A549 (cell line): ENCODE measurements at places on chromosomes 11 and 22.

- no peak for DNase-seq
These were observed 529 bp upstream of the SULT4A1 start for GRCh38 chr22:43862882-43863202.

GRCh38 chr22:22009661-22010060 is 27.1 kb upstream of the TOP3B start:
- DNase-seq = no peak

DNA sequence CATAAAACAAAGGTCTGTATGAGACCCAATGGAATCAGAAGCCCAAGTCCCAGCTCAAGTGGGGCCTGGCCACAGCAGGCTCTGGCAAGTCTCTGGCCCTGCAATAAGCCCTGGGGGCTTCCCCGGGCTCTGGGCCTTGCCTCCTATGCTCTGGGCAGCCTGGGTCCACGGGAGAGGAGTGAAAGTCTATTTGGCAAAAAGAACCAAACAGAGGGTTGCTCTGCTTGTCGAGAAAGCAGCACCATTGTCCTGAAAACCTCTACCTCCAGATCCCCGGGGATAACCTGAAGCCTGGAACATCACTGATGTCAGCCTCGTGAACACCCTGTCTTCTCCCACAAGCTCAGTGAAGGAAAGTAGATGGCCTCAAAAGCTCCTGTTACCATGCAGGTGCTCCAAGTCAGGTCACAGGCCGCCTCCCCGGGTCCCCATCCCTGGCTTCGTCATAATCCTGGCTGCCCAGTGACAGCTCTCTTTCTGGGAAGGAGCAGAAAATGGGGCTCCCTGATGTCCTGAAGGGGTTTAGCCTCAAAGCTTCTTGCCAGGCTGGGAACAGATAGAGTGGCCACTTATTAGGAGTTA is 46.1 kb upstream of the ETS1 start:
- DNase-seq = no peak

DNA sequence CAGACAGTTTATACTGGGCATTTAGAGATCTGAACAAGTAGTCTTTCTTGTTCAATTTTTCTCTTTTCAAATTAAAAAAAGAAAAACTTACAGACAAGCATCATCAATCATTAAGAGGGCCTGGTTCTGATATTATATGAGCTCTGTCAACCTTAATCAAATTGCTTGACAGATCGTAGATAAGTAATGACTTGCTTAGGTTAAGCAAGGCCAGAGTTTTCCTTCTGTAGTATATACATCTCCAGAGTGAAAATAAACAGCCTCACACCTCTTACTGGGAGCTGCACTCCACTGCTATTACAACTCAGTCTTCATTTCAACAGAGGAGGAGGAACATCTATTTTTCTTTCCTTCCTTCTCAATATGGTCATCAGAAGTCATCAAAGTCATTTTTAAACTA is 13.5 kb downstream of the CDON start:
- DNase-seq = no peak

GRCh38 chr11:112537846-112538330 is 277.2 kb upstream of the PLET1 start:
- DNase-seq = no peak

GRCh38 chr11:90391756-90392155 is 168.9 kb upstream of the CHORDC1 start:
- no peak for DNase-seq

DNA sequence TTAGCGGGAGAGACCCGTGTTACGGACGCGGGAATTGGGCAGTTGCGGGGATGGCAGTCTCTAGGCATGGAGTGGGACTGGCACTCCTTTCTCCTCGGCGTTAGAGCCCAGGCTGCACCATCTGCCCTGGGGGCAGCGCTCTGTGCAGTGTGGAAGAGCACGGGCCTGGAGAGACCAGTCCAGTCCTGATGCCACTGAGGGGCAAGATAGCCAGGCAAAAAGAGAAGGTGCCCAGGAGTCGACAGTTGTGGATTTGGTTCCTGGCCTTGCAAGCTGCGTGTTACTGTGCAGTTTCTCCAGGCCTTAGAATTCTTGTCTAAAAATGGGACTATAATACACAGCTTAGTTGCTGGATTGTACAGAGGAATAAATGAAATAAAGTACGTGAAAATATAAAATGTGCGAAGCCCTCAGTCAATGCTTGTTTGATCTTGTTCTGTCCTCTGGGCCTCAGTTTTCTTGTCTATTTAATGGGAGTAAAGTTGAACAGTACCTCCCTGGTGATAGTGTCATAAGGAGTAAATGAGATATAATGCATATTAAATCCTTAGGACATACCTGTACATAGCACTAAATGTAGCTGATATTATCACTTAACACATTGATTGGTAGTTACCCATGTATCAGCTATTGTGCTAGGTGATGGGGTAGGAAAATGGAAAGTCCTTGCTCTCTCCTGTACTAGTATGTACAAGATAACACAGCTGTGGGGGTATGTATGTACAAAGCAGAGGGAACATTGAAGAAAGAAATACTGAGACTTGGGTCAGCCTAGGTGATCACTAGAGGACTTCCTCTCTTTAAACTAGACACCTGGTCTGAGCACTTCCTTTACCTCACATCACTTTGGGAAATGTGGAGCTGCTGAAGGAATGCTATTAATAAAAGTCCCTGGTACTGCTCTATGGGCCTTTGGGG is 1.2 kb downstream of the ATXN10 start:
- no peak for DNase-seq

DNA sequence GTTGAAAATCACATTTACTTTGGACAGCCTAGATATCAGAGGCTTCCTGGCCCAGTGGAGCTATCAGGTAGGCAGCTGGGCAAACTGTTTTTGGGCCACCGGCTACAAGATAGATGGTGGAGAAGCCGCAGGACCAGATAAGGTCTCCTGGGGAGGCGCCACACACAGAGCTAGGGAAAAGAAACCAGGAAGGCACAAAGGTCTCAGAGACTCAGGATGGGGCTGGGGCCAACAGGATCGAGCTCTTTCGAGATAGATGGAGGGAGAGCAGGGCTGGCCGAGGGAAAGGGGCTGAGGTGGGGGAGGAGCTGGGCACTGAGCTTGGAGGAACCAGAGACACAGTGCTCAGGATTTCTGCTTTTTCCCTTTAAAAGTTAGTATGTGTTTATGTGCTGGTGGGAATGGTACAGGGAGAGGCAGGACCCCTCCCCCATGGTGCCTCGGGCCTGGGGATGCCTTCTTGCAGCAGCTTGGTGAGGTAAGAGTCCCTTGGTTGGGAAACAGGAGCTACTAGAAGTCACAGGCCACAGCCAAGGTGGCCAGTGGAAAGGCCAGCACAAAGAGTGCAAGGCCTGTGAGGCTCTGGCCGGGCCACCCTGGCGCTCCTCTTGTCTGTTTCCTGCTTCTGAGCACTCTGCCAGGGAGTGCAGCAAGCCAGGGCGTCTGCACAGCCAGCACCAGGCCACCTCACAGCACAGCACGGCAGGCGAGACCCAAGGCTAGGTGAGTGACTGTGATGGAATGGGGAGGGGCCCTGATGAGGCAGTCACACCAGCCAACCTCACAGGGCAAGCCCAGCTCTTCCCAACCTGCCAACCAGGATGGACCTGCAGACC is 11.5 kb upstream of the NAP1L4 start:
- DNase-seq = no peak

DNA sequence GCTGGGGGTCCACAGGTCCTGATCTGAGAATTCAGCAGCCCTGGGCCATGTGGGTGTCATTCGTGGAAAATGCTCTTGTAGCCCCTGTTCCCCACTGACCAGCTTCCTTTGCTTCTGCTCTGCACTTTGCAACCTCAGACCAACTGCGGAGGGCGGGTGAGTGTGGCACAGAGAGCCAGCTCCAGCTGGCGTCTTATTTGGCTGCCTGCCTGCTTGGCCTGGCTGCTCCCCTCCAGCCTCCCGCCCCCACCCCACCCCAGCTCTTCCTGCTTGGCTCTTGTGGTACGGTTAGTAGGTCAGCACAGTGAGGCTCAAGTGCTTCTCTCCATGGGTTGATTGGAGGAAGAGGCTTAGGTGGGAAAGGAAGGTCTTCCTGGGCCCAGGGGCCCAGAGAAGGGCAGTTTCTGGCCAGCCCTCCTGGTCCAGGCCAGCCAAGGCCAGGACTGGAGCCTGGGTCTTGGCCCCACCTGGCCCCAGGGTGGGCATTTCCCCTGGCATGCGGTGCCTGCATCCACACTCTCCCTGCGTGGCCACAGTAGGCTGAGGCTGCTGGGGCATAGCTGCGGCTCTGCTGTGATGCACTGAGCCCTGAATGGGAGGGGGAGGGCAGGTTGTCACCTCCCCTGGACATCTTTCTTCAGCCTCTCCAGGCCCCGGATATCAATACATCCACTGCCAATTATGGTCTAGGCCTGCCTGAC is 26.5 kb downstream of the MYO7A start:
- DNase-seq = no peak

DNA sequence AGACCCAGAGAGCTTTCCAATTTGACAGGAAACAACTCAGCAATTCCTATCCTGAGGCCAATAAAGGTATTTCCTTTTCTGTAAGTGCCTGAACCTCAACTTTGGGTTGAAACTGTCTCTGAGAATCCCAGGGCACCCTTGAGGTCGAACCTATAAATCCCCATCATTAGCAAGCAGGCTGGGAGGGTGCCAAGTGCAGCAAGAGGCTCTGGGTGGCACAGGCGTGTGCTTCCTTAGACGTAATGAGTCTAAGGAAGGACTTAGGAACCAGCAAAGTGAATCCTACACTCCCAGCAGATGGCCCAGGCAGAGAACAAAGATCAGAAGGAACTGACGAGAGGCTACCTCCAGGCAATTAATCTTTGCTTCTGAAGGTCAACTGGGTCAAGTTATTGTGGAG is 234.3 kb upstream of the NARS2 start:
- no peak for DNase-seq

GRCh38 chr11:131855320-131855719 is 484.9 kb downstream of the NTM start:
- no peak for DNase-seq

DNA sequence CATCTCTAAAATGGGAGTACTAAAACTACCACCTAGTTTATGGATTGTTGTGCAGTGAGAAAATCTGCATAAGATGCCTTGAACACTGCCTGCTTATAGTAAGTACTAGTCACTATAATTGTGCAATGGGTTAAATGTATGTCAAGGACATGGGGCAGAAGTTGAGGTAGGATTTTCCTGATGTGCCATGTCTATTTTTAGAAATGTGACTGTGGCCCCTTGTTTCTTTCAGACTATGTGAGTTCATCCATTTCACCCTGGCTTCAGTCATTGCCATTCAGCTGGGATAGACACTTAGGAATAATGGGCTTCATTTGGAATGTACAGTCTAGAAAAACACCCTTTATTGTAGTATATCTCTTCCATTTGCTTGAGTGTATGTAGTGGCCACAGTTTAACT is 51.4 kb downstream of the BDNF start:
- DNase-seq = no peak

- peak; percentile 31 for DNase-seq
These were observed 165.6 kb downstream of the SHANK2 start for GRCh38 chr11:71086687-71087258.

GRCh38 chr22:49025791-49026493 is 801.7 kb downstream of the BRD1 start:
- no peak for DNase-seq

DNA sequence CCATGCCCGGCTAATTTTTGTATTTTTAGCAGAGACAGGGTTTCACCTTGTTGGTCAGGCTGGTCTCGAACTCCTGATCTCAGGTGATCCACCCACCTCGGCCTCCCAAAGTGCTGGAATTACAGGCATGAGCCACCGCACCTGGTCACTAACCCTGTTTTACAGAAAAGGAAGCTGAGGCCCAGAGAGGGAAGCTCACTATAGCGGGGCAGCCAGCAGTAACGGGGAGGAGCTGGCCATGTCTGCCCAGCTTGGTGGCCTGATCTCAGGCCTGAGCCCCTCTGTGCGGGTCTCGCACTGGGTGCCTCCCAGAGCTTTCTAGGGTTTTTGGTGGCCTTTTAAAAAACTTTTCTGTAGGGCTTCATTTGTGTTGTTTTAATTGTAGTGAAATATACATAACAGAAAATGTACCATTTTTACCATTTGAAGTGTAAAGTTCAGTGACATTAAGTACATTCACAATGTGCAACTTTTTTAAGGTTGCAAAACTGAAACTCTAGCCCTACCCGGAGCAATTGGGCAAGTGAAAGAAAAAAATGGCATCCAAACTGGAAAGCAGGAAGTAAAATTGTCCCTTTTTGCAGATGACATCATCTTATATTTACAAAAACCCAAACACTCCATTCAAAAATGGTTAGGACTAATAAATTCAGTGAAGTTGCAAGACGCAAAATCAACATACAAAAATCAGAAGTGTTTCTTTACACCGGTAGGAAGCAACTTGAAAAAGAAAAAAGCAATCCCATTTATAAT is 14.5 kb upstream of the CYTH4 start:
- no peak for DNase-seq

DNA sequence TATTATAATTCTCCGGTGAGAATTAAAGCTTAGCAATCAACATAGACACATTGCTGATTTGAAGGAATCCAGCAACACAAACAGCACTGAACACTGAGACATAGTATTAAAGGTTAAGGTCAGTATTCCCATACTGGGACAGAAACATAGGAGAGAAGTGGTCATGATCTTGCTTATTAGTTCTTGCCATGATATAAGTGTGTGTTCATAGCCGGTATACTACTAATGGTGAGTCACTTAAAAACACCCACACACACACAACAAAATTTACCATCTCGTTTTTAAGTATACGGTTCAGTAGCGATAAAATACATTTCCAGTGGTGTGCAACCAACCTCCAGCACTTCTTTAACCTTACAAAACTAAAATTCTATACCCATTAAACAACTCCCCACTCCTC is 96.3 kb downstream of the C11orf65 start:
- DNase-seq = no peak

DNA sequence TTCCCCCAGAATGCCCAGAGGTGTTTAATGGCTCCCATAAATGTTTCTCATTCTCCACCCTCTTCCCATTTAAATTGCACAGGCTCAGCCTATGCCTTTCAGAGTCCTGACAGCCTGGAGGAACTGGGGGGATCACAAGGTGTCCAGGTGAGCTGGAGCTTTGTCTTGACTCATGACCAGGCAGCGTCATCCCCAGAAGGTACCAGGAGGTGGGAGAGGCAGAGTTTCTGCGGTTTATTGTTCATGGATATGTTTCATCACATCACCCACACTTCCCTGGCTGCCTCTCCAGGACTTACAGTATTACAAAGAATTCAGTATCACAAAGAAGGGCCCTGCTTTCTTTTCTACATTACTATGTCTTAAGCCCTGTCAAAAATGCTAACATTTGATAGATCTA is 103.2 kb upstream of the GALNT18 start:
- no peak for DNase-seq

- peak; percentile 63 for DNase-seq
These were observed 7.8 kb downstream of the SIGIRR start for GRCh38 chr11:406796-407650.

DNA sequence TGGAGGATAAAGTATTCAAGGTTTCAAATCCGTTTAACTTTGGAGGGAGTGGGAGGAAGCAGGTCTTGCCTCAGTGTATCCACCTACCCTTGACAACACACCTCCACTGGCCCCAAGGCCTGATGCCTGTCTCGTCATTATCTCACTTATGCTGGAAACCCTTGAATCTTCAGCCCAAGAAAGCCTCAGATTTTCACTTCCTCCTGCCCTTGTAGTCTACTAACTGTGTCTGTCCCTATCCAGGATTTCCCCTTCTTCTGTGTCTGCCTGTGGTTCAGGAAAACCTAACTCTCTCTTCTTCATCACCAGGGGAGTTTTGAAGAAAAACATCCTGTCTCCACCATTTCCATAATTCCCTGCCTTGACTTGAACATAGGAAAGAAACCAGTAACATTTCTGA is 56.1 kb downstream of the SYT9 start:
- no peak for DNase-seq

GRCh38 chr11:104122011-104122635 is 41.8 kb downstream of the PDGFD start:
- no peak for DNase-seq
